Upper lobe of left lung (tissue), 6 donors: ENCODE measurements at places on chromosomes 2 and 18. TPM values are rescaled to one million over a fixed set of nuclear protein-coding genes. Genes with fewer than 3 reads are reported as not detected.
A peak's percentile ranks its signal among the peaks of the same experiment; 100 is the strongest.

GRCh38 chr2:195642027-195642678 lies 14.9 kb upstream of the SLC39A10 start:
- no peaks in the 10 kb centered on the region for H3K27me3 ChIP-seq
- H3K4me3 ChIP-seq, result no peak overlapping the region
- peak overlapping the region; percentile 3 for H3K27ac ChIP-seq
- no peak for DNase-seq
- peaks cover 24% of the 10 kb centered on the region for H3K4me1 ChIP-seq
- no peaks in the 10 kb centered on the region for H3K36me3 ChIP-seq

GRCh38 chr18:8314124-8314523 lies 295.1 kb upstream of the RAB12 start:
- no peak overlapping the region for H3K4me3 ChIP-seq
- no peak for DNase-seq
- no peaks in the 10 kb centered on the region for H3K27me3 ChIP-seq
- no peak overlapping the region for H3K27ac ChIP-seq
- no peaks in the 10 kb centered on the region for H3K36me3 ChIP-seq

- no peaks in the 10 kb centered on the region for H3K4me1 ChIP-seq
- no peak overlapping the region for H3K4me3 ChIP-seq
- peak; percentile 14 for DNase-seq
- H3K27ac ChIP-seq, result no peak overlapping the region
- no peaks in the 10 kb centered on the region for H3K36me3 ChIP-seq
- no peaks in the 10 kb centered on the region for H3K27me3 ChIP-seq
Measured at GRCh38 chr2:8606649-8607550, 75.0 kb upstream of the ID2 start.

- peaks cover 13% of the 10 kb centered on the region for H3K4me1 ChIP-seq
- H3K4me3 ChIP-seq, result no peak overlapping the region
- no peaks in the 10 kb centered on the region for H3K27me3 ChIP-seq
- H3K27ac ChIP-seq, result no peak overlapping the region
Measured at GRCh38 chr2:62662554-62662953, 43.0 kb upstream of the EHBP1 start.

DNA sequence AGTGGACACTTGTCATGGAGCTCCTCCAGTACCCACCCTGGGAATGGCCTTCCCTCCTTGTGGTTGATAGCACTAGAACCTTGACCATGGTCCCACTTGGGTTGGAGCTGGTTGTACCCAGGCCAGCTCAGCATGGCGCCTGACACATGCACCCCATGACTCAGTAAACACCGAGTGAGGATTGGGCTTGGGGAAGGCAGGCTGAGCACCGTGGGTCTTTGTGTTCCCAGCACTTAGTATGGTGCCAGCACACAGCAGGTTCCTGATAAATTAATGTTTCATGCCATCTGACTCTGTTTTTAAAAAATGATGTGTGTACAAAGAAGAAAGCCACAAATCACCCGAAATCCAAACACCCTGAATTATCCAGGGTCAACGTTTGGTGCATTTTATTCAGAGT lies 69.8 kb downstream of the CIB4 start:
- H3K36me3 ChIP-seq, result no peaks in the 10 kb centered on the region
- no peaks in the 10 kb centered on the region for H3K27me3 ChIP-seq
- DNase-seq, result no peak
- H3K4me1 ChIP-seq, result no peaks in the 10 kb centered on the region

DNA sequence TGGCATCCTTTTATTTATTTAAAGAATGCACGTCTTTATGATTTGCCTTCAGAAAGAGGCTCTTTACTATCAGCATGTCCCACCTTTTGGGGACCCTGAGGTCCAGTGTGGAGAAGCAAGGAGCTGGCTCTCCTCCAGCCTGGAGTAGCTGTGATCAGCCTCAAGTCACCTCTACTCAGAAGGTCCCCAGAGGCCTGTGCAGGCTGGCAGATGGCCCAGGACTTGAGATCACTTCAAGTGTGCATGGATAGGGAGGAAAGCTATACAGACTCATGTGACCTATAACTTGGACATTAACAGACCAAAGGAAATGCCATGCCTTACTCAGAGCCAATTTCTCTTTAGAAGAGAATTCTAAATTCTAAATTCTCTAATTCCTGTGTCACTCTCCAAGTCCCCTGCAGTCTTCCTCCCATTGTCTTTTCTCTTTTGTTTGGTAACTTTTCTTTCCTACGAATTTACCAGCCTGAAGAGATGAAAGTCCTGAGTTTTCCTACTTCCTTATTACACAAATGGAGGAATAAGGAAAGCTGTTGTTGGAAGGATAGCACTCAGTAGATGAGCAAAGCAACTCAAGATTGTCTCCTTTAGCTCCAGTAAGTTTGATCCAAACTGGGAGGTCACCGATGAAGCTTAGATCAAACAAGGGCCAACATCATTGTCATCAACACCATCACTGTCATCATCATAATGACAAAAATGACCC lies 163.9 kb downstream of the GFPT1 start:
- no peaks in the 10 kb centered on the region for H3K27me3 ChIP-seq
- H3K36me3 ChIP-seq, result no peaks in the 10 kb centered on the region
- peaks cover 5% of the 10 kb centered on the region for H3K4me1 ChIP-seq
- no peak for DNase-seq
- no peak overlapping the region for H3K4me3 ChIP-seq
- H3K27ac ChIP-seq, result no peak overlapping the region

- H3K27me3 ChIP-seq, result no peaks in the 10 kb centered on the region
- H3K27ac ChIP-seq, result no peak overlapping the region
- no peak for DNase-seq
Measured at GRCh38 chr2:182280118-182280517, 146.7 kb downstream of the PDE1A start.

DNA sequence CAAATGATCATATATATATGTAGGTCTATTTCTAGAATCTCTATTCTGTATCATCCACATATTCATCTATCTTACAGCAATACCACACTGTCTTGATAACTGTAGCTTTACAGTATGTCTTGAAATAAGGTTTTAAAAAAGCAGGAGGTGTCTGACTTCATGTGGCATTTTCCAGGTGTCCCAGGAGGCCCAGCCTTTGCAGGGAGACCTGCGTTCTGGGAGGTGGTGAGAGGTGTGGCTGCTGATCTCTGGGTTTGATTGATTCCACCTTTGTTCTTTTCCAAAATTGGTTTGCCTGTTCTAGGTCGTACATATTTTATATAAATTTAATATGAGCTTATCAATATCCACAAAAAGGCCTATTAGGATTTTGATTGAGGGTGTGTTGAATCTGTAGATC lies 26.6 kb downstream of the DPYSL5 start:
- H3K4me1 ChIP-seq, result no peaks in the 10 kb centered on the region
- no peaks in the 10 kb centered on the region for H3K36me3 ChIP-seq
- no peak for DNase-seq
- no peaks in the 10 kb centered on the region for H3K27me3 ChIP-seq

DNA sequence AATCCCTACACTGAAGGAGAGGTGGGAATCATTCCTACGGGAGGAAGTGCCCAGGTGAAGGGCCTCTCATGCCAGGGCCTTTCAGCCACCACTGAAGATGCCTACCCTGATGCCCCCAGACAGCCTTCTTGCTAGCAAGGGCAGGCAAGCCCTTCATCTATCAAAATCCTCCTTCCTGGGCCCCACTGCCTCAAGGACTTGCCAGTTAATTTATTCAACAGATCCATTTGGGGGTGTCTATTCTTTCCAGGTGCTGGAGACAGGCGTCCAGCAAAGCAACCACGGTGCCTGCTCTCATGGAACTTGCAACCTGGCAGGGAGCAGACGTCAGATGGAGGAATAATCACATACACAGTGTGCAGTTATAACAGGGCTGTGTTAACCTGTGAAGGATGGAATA lies 95.5 kb downstream of the GYPC start:
- no peaks in the 10 kb centered on the region for H3K36me3 ChIP-seq
- no peak overlapping the region for H3K27ac ChIP-seq
- no peaks in the 10 kb centered on the region for H3K27me3 ChIP-seq

DNA sequence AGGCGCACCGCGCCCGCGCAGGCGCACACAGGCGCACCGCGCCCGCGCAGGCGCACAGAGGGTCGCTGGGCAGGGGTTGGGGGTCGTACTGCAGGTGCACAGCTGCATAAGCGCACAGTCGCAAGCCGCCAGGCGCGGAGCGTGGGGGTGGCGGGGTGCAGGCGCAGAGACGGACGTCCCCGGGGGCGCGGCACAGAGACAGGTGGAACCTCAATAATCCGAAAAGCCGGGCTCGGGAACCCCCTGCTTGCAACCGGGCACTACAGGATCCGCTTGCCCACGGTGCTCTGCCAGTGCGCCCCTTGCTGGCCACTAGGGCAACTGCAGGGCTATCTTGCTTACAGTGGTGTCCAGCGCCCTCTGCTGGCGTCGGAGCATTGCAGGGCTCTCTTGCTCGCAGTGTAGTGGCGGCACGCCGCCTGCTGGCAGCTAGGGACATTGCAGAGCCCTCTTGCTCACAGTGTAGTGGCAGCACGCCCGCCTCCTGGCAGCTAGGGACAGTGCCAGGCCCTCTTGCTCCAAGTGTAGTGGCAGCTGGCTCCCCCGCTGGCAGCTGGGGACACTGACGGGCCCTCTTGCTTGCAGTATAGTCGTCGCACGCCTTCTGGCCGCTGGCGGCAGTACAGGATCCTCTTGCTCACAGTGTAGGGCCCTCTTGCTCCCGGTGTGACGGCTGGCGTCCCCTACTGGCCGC lies 34.9 kb downstream of the FAM110C start:
- H3K4me1 ChIP-seq, result no peaks in the 10 kb centered on the region
- no peak overlapping the region for H3K4me3 ChIP-seq
- DNase-seq, result peak; percentile 69
- H3K27ac ChIP-seq, result no peak overlapping the region

DNA sequence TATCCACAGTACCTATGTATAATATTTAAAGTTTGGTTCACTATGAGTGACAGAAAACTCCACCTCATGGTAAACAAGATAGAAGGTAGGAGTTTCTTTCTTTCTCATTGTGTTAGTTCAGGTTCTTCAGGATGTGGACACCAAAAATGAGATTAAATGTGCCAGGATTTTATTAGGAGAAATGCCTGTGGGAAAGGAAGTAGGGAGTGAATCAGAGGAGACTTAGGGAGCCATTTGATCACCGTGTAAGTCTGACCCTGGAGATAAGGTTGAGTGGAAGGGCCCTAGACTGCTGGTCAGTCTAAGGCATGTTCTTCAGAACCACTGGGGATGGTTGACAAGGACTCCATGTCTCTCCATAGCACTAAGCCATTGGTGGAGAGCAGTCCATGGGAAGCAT lies 8.1 kb downstream of the AOX1 start:
- H3K27me3 ChIP-seq, result no peaks in the 10 kb centered on the region
- no peak for DNase-seq
- no peak overlapping the region for H3K27ac ChIP-seq
- H3K4me1 ChIP-seq, result no peaks in the 10 kb centered on the region

PEX13 gene
- total RNA-seq, result 37.7 TPM

SKA1 gene
- total RNA-seq, result 0.46 TPM

CTNNA2 gene
- total RNA-seq, result not detected

AFF3 gene
- total RNA-seq, result 85.8 TPM

CRYGD gene
- not detected for total RNA-seq
